CD4-positive, alpha-beta T cell treated with Interleukin-15 for 4 hours (primary cell): ENCODE measurements at places on chromosomes 1 and 21.

DNA sequence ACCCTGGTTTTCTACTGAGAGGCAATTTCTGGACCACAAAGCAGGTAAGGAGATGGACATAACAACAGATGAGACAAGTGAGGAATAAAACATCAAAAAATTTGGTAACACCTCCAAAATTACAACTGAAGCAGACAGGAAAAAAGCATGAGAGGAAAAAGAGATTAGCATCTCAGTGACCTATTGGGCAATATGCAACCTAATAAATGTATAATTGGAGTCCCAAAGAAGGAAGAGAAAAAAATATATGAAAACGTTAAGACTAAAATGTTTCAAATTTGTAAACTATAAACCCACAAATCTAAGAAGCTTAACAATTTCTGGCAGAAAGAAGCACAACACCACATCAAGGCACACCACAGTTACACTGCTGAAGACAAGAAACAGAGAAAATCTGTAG is 208.2 kb upstream of the TNR start:
- no peak for DNase-seq

DNA sequence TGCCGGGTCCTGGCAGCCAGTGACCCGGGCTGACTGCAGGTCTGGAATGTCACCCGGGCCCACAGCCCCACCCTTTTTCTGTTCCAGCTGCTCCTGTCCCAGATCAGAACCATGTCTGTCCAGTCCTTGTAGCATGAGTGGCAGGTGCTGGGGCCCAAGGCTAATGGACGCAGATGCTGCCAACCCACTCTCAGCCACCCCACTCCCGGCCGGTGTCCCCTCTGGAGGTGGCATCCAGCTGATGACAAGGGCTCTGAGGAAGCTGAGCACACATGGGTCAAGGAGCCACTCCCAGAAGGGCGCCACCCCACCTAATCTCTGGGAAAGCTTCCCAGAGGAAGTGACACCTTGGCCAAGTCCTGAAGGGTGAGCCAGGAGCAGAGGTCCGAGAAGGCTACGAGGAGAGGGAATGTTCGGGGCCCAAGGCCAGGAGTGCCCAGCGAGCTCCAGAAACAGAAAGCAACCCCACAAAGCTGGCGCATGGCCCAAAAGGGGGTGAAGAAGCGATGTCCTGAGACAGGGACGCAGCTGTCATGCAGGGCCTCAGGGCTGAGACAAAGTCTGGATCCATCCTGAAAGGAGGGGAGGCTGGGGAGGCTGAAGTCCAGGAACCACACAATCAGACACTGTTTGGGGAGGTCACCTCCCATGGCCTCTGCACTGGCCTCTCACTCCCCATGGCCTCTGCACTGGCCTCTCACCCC is 39.5 kb downstream of the ACOT7 start:
- no peak for DNase-seq

GRCh38 chr1:64291931-64292330 is 88.5 kb downstream of the UBE2U start:
- DNase-seq = no peak

DNA sequence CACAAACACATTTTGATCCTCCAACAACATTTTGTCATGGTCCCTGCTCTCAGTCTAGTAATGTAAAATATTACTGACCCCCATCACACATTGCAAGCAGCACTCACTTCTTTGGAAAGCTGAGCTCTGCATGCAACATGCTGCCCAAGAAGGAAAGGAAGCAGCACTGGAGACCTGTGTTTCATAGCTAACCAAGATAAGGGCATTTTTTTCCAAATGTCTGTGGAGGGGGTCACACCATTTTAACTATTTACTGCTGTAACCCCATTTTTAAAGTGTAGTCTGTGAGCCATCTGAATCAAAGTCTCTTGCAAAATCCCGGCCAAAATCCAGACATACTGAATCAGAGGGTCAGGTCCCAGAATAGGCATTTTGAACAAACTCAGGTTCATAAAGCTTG is 4.5 kb upstream of the RASSF5 start:
- DNase-seq = no peak
